Stimulated activated CD4-positive, alpha-beta T cell treated with anti-CD3 and anti-CD28 coated beads, Interleukin-4, amount 100 ng/mL, for 48 hours (primary cell): ENCODE measurements at places on chromosomes 2 and 18.

DNA sequence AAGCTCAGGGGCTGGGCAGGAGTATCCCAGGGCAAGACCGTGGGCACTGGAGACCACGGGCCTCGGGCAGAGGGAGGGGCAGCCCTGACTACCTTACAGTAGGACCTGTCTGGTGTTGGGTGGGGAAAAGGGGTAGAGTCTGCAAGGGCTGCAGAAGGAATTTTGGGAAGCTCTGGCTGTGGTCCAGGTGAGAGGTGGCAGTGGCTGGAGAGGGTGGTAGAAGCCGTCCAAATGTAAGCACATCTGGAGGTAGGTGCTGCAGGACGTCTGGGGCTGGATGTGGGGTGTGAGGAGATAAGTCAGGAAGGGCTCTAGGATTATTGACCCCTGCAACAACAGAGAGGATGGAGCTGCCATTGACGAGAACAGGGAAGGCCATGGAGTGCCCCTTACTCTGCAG, 486.7 kb downstream of the EIPR1 start:
- DNase-seq = no peak

DNA sequence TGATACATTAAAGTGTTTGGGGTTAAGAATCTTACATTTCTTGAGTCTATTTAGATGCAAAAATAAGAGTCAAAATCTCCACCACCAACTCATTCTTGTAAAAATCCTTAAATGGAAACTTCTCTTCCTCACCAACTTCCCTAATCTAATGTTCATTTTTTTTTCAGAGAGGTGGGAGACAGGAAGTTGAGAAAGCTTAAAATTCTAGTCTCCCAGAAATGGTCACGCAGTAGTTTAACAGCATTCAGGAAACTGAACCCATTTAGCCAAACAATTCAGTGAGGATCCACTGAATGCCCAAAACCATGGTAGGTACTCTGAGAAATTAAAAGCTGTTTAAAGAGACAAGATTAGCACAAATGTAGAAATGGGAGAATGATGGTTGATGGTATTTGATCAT, 69.0 kb downstream of the TXNL1 start:
- no peak for DNase-seq

GRCh38 chr2:26144953-26145680, 27.8 kb upstream of the GAREM2 start:
- DNase-seq = peak; percentile 37

GRCh38 chr2:235651643-235652042, 157.8 kb downstream of the AGAP1 start:
- no peak for DNase-seq

DNA sequence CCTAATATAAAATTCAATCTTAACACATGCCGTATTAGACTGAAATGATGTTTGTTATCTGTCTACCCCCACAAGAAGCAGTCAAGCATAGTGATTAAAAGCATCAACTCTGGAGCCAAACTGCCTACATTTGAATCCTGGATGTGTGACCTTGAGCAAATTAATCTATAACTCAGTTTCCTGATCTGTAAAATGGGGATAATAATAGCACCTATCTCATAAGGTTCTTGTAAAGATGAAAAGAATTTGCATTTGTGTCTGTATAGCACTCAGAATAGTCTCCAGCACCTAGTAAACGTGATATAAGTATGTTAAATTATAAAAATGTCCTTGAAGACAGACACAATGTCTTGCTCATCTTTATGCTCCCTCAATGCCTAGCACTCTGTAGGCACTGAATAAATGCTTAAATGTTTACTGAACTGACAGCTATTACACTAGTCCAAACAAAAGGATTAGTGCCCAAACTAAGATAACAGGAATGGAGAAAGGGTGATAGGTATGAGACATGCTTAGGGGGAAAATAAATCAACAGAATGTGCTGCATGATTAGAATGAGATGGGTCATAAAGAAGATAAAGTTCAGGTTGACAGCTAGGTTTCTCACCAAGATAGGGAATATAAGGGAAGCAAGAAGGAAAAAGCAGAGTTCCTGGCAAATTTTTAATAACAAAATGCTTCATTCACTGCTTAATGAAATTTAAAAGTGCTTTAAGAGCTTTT, 180.6 kb downstream of the ATAD2B start:
- no peak for DNase-seq

DNA sequence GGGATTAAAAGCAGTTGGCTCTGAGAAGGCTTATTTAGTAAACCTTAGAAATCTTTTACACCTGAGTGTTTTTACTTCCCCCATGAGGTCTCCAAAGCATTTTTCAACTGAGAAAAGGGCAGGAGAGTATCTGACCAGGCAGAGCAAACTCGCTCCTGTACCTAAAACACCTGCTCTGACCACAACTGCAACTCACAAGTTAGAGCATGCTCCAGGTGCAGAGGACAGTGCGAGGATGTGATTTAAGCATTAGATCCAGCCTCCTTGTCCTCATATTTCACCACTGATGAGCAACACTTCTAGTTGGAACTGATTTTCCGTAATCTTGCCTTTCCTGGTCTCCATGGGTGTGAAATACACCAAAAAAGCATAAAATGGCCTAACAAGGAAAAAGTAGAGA, 34.5 kb upstream of the TBC1D8 start:
- DNase-seq = no peak

DNA sequence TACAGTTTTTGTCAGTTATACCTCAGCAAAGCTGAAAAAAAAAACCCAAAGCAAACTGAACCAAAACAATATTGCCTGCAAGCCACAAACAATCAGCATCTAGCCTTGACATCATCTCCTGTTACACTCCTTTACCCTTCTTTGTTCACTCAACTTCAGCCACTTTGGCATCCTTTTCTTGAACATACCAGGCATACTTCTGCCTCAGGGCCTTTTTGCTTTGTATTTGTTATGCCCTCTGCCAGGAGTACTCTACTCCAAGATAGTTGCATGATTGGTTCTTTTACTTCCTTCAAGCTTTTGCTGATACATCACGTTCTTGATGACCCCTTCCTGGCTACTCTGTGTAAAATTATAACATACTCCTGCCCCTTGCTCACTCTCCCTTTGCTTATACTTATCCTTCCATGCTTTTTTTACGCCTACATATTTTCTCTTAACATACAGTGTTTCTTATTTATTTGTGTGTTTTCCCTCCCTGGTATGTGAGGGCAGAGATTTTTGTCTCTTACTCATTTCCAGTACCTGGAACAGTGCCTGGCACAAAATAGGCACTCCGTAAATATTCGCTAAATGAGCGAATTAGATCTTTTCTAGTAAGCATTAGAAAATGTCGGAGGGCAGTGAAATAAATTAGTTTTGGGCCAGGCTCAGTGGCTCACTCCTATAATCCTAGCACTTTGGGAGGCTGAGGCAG, 12.7 kb downstream of the ABI2 start:
- DNase-seq = no peak
